ENCODE measurements at places on chromosomes 6 and 20.
A peak's percentile ranks its signal among the peaks of the same experiment; 100 is the strongest.

GRCh38 chr6:108564178-108564577, 3.5 kb downstream of the FOXO3 start:
- DNase-seq, result peak; percentile 37

- DNase-seq, result no peak
These were observed 95.6 kb upstream of the PHACTR3 start for GRCh38 chr20:59508729-59509128.

DNA sequence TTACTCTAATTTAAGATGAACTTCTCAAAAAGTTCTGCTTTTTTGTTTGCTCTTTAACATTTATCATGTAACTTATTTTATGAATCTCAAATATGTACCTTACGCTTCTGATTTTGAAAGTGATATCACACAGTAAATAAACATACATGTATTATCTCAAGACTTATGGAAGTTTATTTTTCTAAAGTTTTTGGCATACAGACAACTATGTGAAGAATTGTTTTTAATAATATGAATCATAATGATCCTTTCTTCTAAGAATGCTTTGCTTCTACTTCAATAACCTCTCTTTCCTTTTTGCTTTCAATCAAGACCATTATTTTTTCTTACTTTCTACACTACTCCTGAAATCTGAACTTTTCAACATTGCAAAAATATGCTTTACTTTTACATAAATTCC, 816.4 kb downstream of the EYS start:
- DNase-seq, result peak; percentile 47

GRCh38 chr6:68013780-68014515, 621.1 kb upstream of the ADGRB3 start:
- DNase-seq, result no peak

- DNase-seq, result peak; percentile 67
These were observed 1358.6 kb upstream of the GJE1 start for GRCh38 chr6:140774080-140774505.

GRCh38 chr6:74891349-74891831, 314.5 kb downstream of the COL12A1 start:
- no peak for DNase-seq

DNA sequence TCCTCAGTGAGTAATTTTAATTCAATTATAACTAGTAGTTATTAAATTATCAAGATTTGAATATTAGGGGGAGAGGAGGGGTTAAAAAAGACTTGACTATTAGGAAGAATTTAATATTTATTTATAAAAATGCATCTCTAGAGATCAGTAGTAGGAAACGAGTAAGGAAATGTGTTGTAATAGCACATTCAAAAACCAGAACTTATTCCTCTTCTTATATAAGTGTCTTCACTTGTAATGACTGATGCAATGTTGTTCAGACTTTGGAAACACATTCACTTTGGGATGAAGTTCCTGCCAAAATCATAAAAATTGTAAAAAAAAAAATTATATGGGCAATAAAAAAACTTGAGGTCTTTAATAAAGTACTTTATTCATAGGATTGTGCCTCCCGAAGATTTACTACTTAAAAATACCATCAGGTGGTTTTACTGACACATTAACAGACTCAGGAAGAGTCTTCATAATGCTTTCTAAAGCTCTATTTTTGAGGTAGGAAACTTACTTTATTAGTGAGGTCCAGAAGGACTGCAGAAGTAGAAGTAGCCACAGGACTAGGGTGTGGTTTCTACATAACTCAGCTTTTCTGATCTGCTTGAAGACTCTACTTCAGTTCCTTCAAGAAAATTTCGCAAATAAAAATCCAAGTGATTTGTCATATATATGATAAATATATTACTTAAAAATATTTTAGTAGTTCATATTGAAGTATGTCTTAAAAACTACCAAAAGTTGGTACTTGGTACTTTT, 59.8 kb downstream of the CCDC170 start:
- DNase-seq, result no peak

GRCh38 chr20:22841846-22842245, 193.3 kb upstream of the SSTR4 start:
- DNase-seq, result no peak

DNA sequence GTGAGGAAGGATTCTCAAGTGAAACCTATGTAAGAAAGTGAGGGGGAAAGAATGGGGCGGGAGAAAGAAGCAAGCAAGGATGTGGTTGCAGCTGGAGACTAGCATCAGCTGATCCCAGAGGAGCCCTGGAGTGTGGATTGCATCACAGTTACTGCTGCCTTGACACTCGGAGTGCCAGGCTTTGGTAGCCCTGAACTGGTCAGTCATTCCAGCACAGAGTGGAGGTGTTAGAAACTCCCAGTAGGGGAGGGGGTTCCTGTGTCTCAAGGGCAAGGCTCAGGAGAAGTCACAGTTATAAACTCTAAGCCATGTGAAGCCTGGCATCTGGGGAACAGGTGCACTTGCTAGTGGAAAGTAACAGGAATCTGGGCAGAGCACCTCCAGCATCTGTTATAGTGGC, 23.5 kb downstream of the SNAP25 start:
- no peak for DNase-seq

DNA sequence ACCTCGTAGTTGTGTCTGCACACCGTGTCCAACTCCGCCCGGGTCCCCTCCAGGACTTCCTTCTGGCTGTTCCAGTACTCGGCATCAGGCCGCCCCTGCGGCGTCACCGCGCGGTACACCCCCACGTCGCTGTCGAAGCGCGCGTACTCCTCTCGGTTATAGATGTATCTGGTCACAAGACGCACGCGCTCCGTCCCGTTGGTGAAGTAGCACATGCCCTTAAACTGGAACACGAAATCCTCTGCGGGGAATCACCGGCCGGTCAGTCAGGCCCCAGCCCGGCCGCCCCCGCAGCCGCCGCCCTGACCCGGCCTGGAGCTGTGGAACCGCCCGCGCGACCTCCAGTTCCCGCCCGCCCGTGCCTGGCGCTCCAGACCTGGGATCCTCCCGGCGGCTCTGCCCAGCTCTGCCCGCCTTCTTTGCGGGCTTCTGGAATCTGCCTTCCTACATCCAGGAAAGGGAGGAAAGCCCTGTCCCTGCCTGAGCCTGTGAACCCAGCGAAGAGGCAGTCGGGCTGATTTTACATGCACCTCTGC, 1.6 kb downstream of the HLA-DQB1 start:
- DNase-seq, result no peak

GRCh38 chr20:15248618-15249395, 911.4 kb upstream of the FLRT3 start:
- DNase-seq, result no peak

DNA sequence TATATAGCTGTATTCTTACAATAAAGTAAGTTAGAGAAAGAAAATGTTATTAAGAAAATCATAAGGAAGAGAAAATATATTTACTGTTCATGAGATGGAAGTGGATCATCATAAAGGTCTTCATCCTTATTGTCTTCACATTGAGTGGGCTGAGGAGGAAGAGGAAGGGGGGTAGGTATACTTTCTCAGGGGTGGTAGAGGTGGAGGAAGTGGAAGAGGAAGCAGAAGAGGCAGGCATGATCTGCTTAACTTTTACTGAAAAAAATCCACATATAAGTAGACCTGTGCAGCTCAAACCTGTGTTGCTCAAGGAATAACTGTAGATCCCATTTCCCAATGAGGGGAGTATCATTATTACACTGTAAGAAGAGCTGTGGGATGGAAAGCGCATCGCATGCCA, 714.2 kb downstream of the KIF16B start:
- no peak for DNase-seq

DNA sequence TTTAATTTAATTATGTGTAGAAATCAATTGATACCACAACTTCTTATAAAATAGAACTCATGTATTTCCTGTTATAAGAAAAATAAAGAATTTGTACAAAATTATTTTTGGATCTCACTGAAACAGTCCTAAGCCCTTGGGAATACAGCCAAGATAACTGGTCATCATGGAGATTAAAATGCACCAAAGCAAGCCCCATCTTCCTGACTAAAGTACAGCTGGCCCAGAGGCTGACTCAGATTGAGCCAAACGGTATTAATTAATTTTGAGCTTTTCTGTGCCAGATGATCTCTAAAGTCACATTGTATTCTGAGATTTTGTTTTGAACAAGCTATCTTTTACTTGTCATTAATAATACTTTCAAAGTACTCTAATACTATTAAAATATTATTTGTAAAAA, 978.5 kb downstream of the TBC1D32 start:
- DNase-seq, result no peak

DNA sequence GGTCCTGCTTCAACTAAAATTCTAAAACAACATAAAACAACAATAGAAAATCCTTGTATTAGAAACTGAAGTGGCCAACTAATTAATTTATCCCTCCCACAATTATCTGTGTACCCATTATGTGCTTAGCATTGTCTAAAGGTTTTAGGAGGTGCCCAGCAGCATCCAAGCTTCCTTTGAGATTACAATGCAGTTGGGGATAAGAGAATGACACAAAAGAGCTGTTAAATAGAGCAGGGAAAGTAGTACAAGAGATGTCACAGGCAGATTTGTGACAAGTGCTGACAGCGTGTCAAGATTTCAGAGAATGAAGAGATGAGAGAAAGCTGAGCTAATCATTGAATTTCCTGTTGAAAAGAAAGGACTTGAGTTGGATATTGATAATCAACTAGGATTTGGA, 204.8 kb downstream of the OTOR start:
- DNase-seq, result no peak

DNA sequence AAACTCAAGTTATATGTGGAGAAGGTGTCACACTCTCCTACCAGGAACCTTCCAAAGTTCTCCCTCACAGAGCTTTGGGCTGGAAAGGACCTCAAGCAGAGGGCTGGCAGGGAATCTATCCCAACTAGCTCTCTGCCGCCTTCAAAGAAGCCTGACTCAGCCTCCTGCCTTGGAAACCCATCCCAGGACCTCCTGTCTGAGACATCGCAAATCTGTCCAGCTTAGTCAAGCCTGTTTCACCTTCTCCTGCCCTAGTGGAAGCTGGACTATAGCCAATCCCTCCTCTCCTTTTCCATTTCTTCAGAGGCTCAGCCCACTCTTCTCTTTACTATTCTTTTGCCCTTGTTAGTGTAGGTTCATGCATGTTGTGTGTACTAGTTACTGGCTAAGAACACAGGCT, 48.2 kb upstream of the FOXP4 start:
- no peak for DNase-seq

GRCh38 chr20:49388744-49389143, 93.7 kb downstream of the KCNB1 start:
- no peak for DNase-seq

- peak; percentile 14 for DNase-seq
These were observed 1.1 kb upstream of the SLC2A10 start for GRCh38 chr20:46708172-46708860.

DNA sequence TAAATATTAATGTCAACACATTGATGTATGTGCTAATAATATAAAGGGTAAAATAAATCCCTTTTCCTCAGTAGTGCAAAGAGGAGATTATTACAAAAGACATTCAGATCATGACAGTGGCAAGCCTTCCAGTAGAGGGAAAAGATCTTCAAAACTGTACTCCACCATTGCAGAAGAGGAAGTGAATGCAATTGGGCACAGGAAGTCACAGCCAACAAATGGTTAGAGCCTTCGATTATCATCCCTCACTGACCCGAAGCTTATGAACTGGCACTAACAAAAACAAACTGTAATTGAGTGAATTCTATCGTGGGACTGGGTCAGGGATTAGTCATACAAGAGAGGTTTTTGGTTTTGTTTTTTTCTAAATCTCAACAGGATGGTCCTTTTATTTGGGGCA, 39.3 kb upstream of the SCGN start:
- no peak for DNase-seq

All from dermis blood vessel endothelial cell (primary cell).